ENCODE measurements at places on chromosomes 4 and X.

GRCh38 chrX:17020851-17021821, 74.7 kb downstream of the REPS2 start:
- no peak overlapping the region for H3K4me3 ChIP-seq
- H3K27ac ChIP-seq: no peak overlapping the region
- peaks cover 4% of the 10 kb centered on the region for H3K4me1 ChIP-seq

DNA sequence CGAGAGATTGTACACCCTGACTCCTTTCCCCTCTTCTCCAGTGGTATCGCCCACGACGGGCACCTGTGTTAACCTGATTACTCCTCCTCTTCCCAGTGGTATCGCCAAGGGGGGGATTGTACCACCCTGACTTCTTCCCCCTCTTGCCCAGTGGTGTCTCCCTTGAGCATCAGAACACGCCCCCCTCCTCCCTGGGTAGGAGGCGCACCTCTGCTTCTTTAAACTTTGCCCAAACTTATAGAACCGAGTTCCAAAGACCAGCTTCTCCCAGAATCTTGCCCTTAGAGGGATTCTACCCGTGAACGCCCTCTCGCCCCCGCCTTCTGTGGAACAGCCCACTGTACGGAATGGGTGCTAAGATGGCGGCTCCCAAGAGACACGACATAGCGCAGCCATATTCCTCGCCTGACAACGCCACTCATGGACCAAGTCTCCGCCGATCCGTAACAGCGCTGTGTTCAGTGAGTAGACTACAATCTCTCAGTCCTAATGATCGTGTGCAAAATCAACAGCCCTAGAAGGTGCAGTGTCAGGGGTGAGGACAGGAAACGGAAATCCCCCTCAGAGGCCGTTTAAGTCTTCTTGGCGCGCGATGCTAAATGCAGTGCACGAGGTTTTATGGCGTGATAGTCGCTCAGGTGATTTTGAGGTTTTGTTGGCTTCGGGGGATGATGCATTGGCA, 4.2 kb upstream of the ZNF157 start:
- H3K4me1 ChIP-seq: peaks cover 2% of the 10 kb centered on the region
- H3K27ac ChIP-seq: peak overlapping the region; percentile 89
- no peaks in the 10 kb centered on the region for H3K36me3 ChIP-seq
- peak overlapping the region; percentile 92 for H3K4me3 ChIP-seq

- H3K27ac ChIP-seq: no peak overlapping the region
- H3K27me3 ChIP-seq: no peaks in the 10 kb centered on the region
- H3K4me1 ChIP-seq: no peaks in the 10 kb centered on the region
These were observed 426.6 kb downstream of the ARHGAP24 start for GRCh38 chr4:85901500-85901899.

GRCh38 chr4:94957030-94957429, 199.3 kb downstream of the BMPR1B start:
- no peak overlapping the region for H3K4me3 ChIP-seq
- H3K4me1 ChIP-seq: no peaks in the 10 kb centered on the region
- no peak for DNase-seq
- H3K27me3 ChIP-seq: peaks cover 2% of the 10 kb centered on the region

- peaks cover 2% of the 10 kb centered on the region for H3K27me3 ChIP-seq
- no peaks in the 10 kb centered on the region for H3K36me3 ChIP-seq
- H3K4me3 ChIP-seq: no peak within 1 kb of the TSS
- no peak within 1 kb of the TSS for H3K27ac ChIP-seq
- H3K4me1 ChIP-seq: no peaks in the 10 kb centered on the region
These were observed at the start of gene TLR3 for GRCh38 chr4:186068581-186069348. Gene TLR3, plus strand, starts transcription at chr4:186069156. Its CDS starts 7,464 bp downstream, at chr4:186076620.

GRCh38 chr4:80173401-80173800, 23.9 kb upstream of the PRDM8 start:
- H3K36me3 ChIP-seq: no peaks in the 10 kb centered on the region
- no peak overlapping the region for H3K27ac ChIP-seq
- H3K27me3 ChIP-seq: no peaks in the 10 kb centered on the region
- DNase-seq: no peak
- H3K4me1 ChIP-seq: peaks cover 14% of the 10 kb centered on the region
- H3K4me3 ChIP-seq: no peak overlapping the region

GRCh38 chrX:125170459-125170858, 149.2 kb upstream of the TEX13C start:
- H3K4me3 ChIP-seq: no peak overlapping the region
- H3K4me1 ChIP-seq: no peaks in the 10 kb centered on the region
- no peak overlapping the region for H3K27ac ChIP-seq
- H3K27me3 ChIP-seq: no peaks in the 10 kb centered on the region
